ENCODE measurements at places on chromosomes 7 and 10.

GRCh38 chr7:105246256-105246655, 142.5 kb downstream of the SRPK2 start:
- DNase-seq = no peak

- no peak for DNase-seq
Measured at GRCh38 chr7:90211391-90212148, at the start of gene STEAP2. Gene STEAP2 (plus strand): TSS chr7:90211740. CDS start chr7:90225083, 13,343 bp downstream.

DNA sequence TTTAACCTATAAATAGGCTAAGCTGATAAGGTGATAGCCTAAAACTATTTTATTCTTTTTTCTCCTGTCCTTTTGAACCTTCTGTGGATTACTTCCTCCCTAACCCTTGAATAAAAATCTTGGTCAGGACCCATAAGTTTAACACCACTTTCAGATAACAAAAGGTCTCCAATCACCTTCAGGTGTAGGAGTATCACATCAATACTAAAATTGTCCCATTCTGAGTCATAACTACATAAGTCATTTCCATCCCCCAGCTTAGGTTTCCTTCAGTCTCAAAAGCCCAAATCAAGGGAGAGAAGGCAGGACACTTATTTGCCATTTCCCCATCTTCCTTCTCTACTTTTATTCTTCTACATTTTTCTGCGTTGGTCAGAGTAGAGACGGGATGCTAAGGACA, 56.9 kb upstream of the WNT16 start:
- DNase-seq = no peak

DNA sequence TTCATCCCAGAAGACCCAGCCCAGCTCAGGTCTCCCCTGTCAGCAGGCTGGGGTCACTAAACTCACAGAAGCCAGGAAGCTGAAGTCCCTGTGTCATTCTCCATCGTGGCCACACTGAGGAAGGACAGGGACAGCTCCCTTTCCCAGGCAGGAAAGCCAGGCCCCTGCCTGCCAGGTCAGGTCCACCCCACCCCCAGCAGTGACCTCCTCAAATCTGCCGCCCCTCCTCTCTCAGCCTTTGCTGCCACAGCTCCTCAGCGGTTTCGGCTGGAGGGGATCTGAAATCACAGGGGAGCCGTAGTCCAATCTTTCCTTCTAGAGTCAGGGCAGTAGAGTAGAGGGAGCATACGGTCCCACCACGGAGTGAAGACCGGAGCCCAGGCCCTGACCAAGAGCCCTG, 150.9 kb upstream of the UNC5B start:
- no peak for DNase-seq

- DNase-seq = no peak
Measured at GRCh38 chr7:45267262-45267661, 109.7 kb downstream of the RAMP3 start.

DNA sequence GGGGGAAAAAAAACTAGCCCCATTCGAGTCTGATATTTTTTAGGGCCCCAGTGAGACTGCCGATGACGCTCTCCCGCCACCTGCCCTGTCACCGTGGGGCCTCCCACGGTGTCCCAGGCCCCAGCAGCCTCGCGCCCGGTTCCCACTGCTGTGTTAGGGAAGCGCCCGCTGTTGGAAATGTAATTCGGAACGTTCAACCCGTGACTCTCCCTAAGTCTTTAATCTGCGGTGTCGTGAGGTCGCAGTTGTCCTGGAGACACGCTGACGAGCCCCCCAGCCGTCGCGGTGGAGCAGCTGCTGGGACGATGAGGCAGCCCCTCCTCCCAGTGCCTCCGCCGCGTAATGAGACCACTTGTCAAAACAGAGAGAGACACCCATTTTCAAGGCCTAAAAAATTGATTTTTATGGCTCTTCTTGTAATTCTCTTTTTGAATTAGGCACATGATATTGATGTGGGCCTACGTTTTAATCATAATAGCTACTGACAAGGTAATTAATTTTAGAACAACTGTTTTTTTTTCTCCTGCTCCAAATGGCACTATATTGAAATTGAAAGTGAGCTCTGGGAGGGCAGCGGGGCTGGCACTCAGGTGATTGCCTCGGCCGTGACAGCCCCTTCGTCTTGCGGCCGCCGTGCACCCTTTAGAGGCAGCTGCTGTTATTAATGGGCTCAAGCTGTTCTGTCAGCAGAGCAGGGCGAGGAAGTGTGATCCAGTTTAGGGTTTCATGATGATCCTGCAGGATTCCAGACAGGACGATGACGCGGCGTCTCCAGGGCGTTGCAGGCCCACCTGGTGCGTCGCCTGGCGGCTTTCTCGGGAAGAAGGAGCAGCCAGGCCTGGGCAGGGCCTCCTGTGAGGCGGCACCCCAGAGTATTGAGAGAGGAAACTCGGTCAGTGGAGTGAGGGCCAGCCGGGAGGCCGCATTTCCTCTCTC, 63.3 kb downstream of the NKX6-2 start:
- no peak for DNase-seq

DNA sequence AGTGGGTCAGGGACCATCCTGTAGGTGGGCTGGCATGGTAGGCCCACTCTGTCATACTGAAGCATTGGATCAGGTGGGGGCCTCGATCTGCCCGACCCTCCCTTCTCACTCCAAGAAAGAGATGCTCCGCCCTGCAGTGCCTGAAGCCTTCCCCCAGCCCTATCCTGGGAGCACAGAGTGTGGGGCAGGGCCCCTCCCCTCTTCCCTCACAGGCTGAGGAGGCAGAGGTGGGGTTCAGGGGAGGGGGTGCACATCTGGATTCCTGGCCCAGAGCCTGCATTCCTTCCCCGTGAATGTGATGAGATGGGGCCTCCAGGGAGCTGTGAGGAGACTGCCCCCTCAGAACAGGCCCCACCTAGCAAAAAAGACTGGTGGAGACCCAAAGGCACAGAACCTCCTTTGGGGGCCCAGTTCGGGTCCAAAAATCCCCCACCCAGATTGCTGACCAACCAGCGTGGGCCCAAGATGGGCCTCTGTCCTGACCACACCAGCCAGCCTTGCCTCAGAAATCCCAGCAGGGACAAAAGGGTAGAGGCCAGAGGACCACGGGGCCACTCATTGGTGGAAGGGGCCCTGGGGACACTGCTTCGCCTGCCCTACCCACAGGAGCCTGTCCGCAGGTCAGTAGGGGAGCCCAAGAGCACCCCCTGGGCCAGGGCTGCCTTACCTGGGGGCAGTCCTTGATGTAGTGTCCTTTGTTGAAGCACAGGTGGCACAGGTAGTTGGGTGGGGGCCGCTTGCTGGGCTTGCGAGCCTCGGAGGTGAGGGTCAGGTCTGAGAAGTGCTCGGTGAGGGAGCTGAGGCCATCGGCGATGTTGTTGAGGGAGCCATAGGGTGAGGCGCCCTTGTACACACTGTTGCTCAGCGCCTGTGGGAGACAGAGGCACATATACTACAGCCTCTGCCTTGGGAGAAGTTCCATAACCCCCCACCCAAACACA, 13.3 kb downstream of the ZCCHC24 start:
- no peak for DNase-seq

DNA sequence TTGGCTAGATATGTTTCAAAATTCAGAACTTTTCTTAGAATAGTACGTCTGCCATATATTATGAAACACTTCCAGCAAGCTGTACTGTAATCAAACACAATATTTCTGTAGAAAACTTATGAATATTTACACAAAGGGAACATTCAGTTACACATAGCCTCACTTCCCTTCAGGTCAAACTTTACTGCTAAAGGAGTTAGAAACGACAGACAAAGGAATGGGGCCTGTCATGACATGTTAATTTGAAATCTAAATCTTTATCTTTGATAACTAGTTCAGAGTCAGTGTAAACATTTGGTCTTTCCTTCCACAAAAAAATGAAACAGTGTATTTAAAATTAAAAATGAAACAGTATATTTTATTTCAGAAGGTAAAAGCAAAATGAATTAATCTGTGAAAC, 1.0 kb upstream of the CROT start:
- DNase-seq = no peak

DNA sequence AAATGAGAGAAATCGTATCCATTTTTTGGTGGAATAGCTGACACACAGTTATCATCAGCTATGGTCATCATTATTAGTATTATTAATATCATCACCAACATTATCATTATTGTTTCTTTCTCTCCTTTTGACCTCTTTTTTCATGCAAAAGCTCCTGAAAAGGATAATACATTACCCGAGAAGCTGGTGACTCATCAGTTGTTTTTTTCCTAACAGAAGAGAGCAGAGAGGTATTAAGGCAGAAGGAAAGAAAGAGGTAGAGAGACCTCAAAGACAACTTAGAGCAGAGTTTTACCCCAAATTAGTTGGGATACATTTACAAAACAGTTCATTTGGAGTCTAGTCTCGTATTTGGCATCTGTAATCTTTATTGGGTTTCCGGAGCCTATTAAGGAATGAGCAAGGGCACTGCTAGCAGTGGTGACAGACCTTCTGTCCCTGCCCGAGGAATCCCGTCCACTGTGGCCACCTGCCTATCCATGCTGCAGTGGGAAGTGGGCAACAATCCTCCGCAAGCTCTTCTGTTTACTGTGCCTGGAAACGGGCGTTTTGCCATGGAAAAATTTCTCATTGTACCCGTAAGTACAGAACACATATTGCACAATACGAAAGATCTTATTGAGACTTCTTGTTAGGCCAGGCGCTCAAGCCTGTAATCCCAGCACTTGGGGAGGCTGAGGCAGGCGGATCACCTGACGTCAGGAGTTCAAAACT, 170.0 kb upstream of the MKLN1 start:
- no peak for DNase-seq

- DNase-seq = no peak
Measured at GRCh38 chr7:137985253-137985896, 16.5 kb downstream of the CREB3L2 start.

All from immature natural killer cell (primary cell).